ENCODE measurements at places on chromosomes 11 and 22. TPM values are rescaled to one million over a fixed set of nuclear protein-coding genes. Genes with fewer than 3 reads are reported as not detected.

GRCh38 chr22:47193606-47194329 lies 431.3 kb downstream of the TBC1D22A start:
- DNase-seq = no peak

- no peak for DNase-seq
These were observed 53.7 kb downstream of the PARVA start for GRCh38 chr11:12430954-12431595.

The P2RY2 gene
- 0.45 TPM for total RNA-seq

The NLRP14 gene
- total RNA-seq = 1.8 TPM

The TSKU gene
- total RNA-seq = 22.8 TPM

GRCh38 chr11:2834503-2835273 lies 50.9 kb downstream of the CDKN1C start:
- no peak for DNase-seq

- no peak for DNase-seq
These were observed 57.5 kb downstream of the MYEOV start for GRCh38 chr11:69351460-69351859.

GRCh38 chr11:84564180-84564866 lies 1062.8 kb downstream of the DLG2 start:
- peak; percentile 24 for DNase-seq

- peak; percentile 64 for DNase-seq
These were observed 162.3 kb downstream of the LARGE1 start for GRCh38 chr22:33757802-33758483.

DNA sequence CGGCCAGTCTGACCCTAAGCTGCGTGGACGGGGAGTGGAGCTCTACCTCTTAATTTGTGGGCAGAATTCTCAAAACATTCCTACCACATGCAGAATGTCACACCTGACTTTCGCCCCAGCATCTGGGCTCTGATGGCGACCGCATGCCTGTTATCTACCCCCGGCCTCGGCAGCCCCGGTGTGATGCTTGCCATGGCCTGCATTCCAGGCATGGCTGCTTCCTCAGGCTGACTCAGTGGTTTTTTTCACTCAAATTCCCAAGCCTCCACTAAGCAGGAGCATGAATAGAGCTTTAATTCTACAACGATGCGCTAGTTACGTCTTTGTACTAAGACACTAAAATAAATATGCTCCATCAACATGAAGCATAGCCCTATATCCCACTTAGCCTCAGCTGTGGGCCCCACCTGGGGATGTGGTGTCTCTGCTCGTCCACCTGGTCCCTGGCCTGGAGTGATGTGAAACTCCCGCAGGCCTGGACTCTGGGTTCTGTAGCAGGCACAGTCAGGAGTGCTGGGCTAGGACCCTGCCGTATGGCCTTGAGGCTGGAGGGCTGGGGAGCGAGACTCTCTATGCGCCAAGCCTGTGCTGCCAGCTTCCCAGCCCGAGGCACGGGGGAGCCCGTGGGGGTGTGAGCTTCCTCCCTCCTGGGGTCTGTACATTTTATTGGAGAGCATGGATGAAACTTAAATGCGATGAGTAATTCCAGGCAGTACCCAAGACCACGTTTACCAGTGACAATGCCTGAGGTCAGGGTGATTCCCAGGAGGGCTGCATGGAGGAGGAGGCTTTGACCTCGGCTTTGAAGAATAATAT lies 153.2 kb downstream of the CTTN start:
- peak; percentile 33 for DNase-seq

DNA sequence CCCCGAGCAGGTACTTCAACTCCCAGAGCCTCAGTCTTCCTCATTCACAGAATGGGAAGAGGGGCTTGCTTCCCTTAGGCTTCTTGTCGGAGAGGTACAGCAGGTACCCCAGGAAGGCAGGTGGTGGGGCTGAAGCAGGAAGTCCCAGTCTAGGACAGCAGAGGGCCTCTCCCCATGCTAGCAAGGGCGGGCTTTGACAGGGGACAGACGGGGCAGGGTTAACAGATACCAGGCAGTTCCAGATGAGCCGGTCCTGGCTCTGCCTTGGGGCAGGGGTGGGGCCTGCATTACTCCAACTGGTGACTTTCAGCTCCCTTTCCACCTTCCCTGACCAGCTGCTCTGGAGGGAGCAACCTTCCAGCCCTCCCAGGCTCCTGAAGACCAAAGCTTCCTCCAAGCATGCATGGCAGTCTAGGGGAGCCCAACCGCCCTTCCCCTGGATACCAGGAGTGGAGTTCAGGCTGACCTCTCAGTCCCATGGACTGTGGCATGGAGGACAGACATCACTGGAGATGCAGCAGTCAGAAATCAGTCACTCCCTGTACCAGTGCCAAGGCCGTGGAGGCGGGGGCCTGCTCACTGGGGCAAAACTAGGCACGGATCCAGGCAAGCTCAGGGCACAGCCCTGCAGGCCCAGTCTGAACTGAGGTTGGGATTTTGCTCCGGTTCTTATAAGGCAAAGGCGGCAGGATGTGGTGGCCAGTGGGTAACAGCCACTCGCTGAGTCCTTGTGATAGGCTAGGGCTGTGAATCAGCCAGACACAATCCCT lies 60.5 kb downstream of the NAT10 start:
- DNase-seq = no peak

The TYMP gene
- total RNA-seq = 0.81 TPM

The SMTNL1 gene
- 0.28 TPM for total RNA-seq

The CCDC116 gene
- total RNA-seq = not detected

The CD3G gene
- not detected for total RNA-seq

DNA sequence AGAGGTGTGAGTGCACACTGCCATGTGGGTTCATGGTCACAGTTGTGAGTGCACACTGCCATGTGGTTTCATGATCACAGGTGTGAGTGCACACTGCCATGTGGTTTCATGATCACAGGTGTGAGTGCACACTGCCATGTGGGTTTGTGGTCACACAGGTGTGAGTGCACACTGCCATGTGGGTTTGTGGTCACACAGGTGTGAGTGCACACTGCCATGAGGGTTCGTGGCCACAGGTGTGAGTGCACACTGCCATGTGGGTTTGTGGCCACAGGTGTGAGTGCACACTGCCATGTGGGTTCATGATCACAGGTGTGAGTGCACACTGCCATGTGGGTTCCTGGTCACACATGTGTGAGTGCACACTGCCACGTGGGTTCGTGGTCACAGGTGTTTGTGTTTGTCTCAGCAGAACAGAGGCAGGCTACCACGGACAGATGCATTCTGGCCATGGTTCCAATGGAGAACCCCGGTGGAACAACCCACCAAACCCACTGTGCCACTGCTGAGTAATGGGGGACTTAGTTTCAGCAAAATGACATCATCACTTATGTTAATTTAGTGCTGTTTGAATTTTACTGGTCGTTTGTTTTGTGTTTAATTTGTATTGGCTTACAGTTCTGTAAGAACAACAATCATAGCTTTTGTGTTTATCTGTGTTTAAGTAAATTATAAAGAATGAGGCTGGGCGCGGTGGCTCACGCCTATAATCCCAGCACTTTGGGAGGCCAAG lies 57.2 kb downstream of the RPS6KA4 start:
- DNase-seq = no peak

DNA sequence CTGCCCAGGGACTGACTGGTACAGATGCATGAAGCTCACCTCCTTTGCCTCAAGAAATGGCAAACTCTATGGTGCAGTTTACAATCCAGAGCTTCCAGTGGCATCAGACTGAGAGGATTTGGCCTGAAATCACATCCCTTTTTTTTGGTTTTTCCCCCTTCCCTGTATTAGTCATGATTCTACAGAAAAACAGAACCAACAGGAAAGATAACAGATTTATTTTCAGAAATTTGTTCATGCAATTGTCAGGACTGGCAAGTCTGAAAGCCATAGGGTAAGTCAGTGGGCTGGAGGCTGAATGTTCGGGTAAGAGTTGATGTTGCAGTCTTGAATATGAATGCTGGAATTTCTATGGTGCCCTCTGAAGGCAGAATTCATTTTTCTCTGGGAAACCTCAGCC lies 12.0 kb upstream of the ZDHHC13 start:
- DNase-seq = no peak
